ENCODE measurements at places on chromosomes 12 and 14.

- no peak for DNase-seq
Observed at GRCh38 chr12:77163074-77164038, 98.0 kb upstream of the E2F7 start.

- no peak for DNase-seq
Observed at GRCh38 chr14:56046546-56046945, 71.7 kb upstream of the PELI2 start.

DNA sequence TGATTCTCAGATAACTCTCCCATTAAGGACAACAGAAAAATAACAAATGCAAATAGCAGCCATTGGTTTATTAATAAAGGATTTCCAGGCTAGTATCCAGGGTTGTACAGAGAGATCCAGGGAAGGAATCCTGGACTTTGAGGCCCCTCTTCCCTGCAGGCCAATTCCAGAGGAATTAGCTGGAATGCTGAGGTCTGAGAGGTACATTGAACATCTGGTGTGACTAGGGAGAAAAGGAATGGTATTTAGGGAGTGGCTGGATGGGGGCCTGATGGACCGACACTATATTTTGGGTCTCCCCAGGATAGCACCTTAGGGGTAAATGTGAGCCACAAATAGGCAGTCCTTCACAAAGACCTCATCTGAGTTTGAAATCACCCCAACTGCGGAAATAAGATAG is 924.5 kb downstream of the AACS start:
- no peak for DNase-seq

DNA sequence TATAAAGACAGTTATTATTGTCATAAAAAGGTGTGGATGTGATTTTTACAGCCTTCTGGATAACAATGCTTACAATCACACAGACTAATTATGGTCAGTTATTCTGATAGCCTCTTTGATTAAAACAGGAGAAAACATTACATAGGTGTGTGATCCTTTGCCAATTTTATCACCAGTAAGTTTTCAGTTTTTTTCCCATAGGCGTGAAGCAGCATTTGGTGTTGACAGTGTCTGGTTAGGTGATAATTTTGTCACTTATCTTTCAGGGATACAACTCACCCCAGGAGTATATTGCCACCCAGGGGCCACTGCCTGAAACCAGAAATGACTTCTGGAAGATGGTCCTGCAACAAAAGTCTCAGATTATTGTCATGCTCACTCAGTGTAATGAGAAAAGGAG is 208.8 kb downstream of the EPS8 start:
- no peak for DNase-seq
